ENCODE measurements at places on chromosomes 12 and 14.
A peak's percentile ranks its signal among the peaks of the same experiment; 100 is the strongest.

DNA sequence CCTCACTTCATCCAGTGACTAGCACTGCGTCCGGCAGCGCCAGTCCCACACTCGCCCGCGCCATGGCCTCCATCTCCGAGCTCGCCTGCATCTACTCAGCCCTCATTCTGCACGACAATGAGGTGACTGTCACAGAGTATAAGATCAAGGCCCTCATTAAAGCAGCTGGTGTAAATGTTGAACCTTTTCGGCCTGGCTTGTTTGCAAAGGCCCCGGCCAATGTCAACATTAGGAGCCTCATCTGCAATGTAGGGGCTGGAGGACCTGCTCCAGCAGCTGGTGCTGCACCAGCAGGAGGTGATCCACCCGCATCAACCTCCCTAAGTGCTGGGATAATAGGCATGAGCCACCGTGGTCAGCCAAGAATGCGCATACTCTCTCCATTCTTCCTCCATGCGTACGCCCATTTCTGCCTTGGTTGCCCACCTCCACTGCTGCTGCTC is 59.9 kb downstream of the IRF2BPL start:
- DNase-seq: no peak

DNA sequence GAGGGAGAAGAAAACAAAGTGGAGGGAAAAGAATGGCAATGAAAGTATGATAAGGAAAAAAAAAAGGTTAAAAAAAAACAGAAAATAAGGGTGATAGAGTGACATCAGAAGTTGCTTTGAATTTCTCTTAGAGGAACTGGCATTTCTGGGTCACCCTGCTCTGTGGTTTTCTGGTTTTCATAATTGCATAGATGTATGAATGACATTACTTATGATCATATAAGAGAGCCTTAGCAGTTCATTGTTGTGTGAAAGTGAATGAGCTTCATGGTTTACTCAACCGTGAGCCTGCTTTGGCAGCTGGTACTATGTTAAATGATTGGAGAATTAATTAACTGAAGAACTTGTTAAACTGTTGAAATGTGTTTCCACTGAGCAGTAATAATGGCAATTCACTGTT is 336.4 kb upstream of the FBXO33 start:
- DNase-seq: no peak

DNA sequence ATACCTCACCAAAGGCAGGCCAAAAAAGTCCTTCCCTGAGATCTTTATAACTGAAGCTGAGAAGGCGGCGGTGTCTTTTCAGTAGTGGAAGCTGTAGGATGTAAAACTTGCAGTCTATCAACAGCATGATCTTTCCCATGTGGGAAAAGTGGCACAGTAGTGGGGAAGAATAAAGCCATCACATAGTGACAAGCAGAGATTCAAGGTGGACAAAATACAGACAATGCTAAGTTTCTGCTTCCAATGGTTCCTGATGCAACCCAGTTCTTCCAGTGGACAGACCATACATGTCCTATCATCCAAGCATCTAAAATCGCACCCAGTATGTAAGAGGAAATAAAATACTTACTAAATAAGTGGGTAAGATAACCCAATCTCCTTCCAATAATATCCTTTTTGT is 4.1 kb downstream of the RPS6KA5 start:
- DNase-seq: no peak

GRCh38 chr12:62260733-62261683 is 804 bp downstream of the USP15 start:
- DNase-seq: peak; percentile 26

GRCh38 chr12:13368971-13369370 is 172.4 kb downstream of the EMP1 start:
- DNase-seq: no peak

DNA sequence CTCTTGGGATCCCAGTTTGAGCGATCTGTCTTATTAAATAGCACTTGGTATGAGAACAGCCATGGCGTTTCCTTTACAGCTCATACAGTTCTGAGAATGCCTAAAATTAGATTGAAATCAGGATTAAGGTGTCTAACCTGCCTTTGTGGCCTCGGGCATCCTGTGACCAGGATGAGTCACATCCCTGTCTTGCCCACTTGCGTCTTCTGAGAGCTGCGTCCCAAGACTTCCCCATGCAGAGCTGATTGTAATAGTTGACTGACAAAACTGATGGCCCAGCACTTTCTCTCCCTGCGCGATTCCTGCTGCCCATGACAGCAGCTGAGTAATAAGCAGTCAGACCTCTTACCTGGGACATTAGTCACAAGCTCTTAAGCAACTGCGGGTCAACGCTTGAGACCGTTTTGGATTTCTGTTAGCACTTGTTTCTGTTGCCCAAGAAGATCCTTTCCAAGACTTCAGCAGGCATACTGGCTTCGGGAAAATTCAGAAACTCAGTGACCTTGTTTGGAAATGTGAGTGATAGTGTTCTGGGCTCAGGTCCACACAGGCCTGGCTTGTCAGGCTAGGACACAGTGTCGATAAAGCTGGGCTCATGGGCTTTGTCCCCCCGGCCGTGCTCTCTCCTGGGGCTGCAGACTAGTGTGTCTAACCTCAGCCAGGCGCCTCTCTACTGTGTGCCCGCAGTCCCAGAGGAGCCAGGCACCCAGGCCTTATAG is 169.9 kb upstream of the HIF1A start:
- no peak for DNase-seq

- DNase-seq: no peak
Measured at GRCh38 chr14:72917094-72917802, 9.0 kb upstream of the DCAF4 start.

- no peak for DNase-seq
Measured at GRCh38 chr12:68912916-68913315, 20.1 kb downstream of the CPM start.

- DNase-seq: no peak
Measured at GRCh38 chr12:130546494-130546893, 169.6 kb downstream of the RIMBP2 start.

DNA sequence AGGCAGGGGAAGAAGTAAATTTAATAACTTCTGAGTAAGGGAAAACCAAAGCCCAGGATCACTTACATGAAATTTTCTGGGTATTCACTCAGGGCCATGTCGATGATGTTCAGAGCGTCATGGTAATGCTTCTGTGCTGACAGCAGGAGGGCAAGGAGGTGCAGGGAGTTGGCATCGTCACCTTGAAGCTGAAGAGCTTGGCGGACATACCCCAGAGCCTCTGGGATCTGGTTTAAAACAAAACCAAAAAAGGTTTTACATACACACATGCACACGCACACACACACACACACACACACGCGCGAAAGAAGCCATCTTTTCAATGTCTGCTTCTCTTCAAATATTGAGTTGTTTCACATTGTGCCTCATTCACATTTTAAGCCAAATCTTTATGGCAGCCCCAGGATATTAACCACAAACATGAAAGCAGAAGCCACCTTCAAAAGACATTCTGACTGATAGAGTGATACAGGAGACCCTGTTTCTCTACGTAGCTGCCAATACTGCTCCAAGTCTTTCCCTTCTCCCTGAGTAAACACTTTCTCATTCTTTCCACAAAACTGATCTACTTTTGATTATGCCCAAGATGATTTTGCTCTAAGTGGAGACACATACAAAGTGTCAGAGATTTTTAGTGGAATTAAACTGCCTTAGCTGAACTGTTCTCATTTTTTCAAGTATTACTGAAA is 172.1 kb downstream of the TTC7B start:
- no peak for DNase-seq

DNA sequence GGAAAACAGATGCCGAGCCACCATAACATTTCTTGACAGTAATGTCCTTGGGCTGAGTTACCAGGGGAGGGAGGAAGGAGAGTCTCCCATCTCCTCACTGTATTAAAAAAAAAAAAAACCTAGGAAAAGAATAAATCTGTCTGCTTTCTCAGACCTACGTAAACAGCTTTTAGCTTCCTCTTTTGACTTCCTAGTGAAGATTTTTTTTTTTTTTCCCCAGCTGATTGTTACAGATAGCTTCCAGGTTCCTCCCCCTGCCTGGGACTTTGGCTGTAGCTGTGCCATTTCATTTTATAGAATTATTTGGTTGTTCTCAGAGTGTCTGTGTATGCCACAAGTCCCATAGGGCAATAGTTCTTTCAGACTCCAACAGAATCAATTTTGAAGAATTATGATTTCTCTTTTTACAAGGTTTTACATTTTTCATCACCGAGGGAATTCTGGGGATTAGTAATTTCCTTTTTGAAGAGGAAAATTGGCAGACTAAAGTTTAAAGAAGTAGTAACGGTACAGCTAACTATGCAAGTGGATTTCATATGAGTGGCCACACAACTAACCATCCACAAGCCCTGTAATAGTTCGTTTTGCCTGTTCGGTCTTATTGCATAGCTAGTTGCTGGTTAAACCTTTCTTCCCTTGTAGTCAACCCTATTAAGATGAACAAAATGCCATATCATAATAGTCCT is 23.1 kb upstream of the GNS start:
- DNase-seq: peak; percentile 25

GRCh38 chr12:91785655-91786498 is 359.8 kb downstream of the BTG1 start:
- DNase-seq: no peak

GRCh38 chr14:30884901-30885300 is 10.5 kb downstream of the COCH start:
- DNase-seq: no peak

- no peak for DNase-seq
Measured at GRCh38 chr12:45303945-45304344, 88.0 kb downstream of the ANO6 start.

- no peak for DNase-seq
Measured at GRCh38 chr12:55847603-55848291, 5.0 kb upstream of the MMP19 start.

DNA sequence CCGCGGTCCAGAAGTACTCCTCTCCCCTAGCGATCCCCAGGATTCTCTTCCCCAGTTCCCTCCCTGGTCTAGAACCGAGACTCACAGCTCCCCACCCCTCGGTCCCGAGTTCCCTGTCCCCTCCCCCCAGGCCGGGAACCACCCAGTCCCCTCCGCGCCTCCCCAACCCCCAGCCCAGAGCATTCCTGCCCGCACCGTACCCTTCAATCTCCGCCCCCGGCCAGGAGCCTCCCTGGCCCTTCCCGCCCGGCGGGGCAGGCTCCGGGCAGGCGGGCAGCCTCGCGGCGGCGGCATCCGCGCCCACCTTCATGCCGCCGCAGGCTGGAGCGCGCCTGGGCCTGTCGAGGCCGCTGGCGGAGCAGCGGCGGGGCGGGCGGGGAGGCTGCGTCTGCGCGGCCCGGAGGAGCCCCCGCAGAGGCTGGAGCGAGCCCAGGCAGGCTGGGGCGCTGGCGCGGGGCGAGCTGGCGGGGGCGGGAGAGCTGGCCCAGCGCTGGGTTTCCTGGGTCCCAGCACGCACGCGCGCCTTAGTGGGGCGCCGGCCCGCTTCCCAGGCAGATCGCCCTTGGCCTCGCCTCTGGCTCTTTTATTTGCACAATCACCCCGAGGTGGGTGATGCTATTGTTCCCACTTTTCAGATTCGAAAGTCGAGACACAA is 22.2 kb upstream of the GPR132 start:
- DNase-seq: peak; percentile 82

- DNase-seq: peak; percentile 31
Measured at GRCh38 chr12:100141666-100141997, 1.0 kb downstream of the BLTP3B start.

DNA sequence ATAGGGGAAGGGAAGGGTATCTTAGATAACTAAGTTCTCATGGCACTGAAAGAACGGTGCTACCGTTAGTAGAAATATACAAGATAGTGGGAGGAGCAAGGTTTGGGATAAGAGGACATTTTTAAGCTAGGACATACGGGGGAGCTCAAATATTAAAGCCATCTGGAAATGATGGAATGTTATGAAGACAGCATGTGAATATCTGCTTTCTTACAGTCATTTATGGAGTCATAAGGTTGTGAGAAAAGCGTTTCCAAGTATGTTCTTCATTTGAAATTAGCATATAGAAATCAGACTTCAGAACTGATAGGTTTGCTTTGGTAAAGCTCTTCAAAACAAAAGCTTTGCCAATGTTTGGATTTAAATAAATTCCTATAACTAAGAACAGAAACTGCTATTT is 62.3 kb downstream of the OTOGL start:
- no peak for DNase-seq

- no peak for DNase-seq
Measured at GRCh38 chr12:30754383-30754749, 385 bp downstream of the CAPRIN2 start.

- no peak for DNase-seq
Measured at GRCh38 chr12:25801734-25802133, 156.7 kb upstream of the RASSF8 start.

- no peak for DNase-seq
Measured at GRCh38 chr14:61811882-61812346, 49.7 kb downstream of the SNAPC1 start.

- DNase-seq: no peak
Measured at GRCh38 chr12:76400136-76400535, 51.9 kb upstream of the BBS10 start.

DNA sequence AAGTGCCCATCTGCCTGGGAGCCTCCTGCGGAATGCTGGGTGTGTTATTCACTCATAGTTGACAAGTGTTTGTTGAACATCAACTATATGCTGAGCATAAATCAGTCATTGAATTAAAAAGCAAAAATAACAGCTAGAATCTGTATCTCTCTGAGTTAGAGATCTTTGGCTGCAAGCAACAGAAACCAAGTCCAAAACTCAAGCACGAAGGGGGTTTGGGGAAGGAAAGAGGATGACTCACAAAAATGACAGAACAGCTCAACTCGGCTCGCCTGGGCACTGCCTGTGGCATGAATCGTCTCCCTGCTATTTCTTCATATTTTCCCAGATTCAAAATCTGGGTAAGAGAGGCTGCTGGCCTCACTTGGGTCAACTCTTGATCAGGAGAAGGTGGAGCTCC is 72.6 kb upstream of the NCOR2 start:
- no peak for DNase-seq

DNA sequence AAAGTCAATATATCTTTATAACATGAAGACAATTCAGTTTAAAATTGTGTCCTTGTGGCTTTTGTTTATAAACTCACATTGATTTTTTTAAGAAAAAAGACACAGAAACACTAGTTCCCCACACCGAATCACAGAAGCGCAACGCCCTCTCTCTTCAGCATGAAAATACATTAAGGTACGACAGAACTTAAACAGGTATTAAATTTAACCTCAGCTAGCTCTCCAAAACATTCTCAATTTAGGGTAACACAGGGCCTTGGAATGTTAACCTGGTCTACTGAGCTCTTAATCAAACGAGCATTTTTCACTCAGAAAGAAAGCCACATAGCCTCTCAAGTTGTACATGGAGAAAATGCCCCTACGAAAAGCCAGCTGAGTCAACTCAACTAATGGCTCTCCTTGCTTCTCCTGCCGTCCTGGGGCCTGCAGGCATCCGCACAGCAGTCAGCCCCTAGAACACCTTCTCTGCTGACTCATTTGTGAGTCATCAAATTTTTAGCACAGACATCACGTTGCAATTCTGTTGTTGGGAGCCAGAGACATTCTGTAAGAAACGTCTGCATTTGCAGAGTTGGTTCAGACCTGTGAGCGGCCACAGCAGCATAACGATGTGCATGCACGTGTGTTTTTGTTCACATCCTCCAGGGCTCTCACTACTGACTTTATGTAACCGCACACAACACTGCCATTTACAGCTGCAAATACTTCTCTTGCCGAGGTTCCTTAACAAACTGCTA is 141.6 kb downstream of the ITPR2 start:
- DNase-seq: no peak

All from GM20000 (cell line).